ENCODE measurements at places on chromosomes 16 and 17.
A peak's percentile ranks its signal among the peaks of the same experiment; 100 is the strongest.

GRCh38 chr16:69481901-69482341 lies 57.5 kb downstream of the CYB5B start:
- DNase-seq = peak; percentile 56

DNA sequence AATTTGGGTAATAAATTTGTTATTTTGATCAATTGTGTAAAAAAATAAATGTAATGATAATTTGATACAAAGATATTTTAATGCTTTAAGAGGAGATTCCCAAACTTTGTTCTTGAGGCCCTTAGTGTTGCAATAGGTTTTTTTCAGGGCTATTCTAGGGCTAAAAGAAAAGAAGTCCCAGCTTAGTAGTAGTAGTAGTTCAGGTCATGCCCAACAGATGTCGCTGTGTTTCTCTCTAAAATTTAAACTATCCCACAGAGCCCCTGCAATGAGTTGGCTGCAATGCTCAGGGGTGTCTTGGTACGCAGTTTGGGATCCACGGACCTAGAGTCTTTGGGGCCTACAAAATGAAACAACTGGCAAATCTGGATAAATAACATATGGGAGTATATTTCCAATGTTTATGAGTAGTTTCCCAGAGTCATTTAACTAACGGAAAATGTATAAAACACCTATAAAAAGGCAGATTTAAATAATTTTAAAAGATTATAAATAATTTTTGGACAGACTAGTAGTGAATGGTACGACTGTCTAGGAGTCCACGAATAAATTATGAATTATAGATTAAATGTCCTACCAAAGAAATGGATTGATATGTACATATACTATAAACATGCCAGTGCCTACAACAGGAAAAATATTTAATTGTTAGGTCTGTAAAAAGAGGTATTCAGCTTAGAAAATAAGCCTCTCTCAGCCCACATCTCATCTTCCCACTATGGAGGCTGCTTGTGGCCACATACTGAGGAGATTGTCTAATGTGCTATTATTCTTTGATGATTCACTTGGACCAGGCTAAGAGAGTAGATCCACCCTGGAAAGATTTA lies 228.5 kb upstream of the PMFBP1 start:
- peak; percentile 36 for DNase-seq

DNA sequence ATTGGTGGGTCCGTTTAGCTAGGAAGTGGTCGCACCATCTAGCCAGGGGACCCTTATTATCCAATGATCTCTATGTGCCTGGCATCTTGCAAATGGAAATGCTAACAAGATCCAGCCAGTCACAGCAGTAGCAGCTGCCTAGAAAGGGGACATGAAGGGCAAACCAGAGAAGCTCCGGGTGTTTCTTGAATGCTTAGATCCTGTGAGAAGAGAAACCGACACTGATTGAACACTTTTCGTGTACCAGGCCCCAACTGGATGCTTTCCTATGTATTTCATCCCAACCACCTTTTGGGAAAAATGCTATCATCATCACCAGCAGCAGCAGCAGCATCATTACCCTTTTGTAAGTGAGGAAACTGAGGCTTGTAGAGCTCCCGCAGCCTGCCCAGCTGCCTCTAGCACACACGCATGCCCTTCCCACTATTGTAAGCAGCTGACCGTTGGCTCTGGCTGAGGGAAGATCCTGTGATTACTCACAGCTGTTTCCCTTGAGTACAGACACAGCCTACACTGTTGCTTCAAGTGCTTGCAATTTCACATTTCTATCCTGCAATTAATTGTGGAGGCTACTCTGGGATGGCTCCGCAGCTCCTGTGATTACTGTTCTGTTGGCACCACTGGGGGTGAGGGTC lies 180.7 kb upstream of the CACNG5 start:
- peak; percentile 4 for DNase-seq

GRCh38 chr17:39224778-39225307 lies 902 bp downstream of the STAC2 start:
- no peak for DNase-seq

DNA sequence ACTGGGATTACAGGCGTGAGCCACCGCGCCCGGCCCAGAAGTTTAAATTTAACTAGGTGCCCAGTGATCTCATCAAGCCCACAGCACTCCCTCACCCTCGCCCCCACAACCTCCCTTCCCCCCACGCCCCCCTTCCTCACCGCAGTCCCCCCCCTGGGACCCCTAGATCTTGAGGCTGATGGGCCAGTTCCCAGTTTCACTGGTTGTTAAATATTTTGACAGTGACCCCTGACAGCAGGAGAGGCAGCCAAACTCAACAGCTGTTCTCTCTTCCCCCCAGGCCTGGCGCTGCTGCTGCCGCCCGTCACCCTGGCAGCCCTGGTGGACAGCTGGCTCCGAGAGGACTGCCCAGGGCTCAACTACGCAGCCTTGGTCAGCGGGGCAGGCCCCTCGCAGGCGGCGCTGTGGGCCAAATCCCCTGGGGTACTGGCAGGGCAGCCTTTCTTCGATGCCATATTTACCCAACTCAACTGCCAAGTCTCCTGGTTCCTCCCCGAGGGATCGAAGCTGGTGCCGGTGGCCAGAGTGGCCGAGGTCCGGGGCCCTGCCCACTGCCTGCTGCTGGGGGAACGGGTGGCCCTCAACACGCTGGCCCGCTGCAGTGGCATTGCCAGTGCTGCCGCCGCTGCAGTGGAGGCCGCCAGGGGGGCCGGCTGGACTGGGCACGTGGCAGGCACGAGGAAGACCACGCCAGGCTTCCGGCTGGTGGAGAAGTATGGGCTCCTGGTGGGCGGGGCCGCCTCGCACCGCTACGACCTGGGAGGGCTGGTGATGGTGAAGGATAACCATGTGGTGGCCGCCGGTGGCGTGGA lies 15.6 kb downstream of the QPRT start:
- DNase-seq = no peak
